ENCODE measurements at places on chromosomes 5 and 9.

DNA sequence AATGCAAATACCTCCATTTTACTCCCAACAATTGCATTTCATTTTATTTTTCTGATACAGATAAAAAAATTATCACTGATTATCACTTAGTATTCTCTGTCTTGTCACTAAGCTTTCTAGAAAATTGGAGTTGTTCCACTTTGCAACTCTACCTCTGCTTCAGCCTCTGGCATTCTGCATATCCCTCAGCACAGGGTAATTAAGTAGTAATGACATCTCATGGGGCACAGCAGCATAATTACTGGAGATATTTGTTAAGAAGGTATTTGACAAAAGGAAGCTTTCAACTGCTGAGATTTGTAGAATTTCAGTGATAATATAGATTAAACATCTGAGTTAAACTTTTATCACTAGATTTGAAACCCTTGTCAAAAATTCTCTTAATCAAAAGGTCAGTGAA lies 446.2 kb downstream of the HTR1A start:
- no peaks in the 10 kb centered on the region for H3K36me3 ChIP-seq
- DNase-seq = no peak
- H3K27ac ChIP-seq = no peak overlapping the region

GRCh38 chr5:61575103-61575502 lies 243.0 kb downstream of the ZSWIM6 start:
- H3K4me1 ChIP-seq = no peaks in the 10 kb centered on the region
- DNase-seq = no peak
- H3K27me3 ChIP-seq = no peaks in the 10 kb centered on the region
- no peak overlapping the region for H3K27ac ChIP-seq

DNA sequence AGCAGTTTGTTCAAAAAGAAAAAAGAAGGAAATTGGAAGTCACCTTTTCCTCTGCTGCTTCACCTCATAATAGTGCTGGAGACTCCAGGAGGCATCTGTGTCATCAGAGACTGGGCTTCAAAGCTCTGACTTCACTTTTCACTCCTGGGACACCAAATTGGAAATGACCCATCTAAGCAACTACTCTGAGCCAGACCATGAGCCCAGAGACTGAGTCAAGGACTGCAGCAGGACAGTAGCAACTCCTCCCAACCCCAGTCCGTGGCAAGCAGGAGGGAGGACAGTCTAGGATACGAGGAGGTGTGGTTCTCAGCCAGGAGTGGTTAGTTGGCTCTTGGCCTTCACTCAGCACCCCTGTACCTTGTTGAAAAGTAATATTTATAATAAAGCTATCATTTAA lies 131.5 kb downstream of the INSYN2B start:
- H3K4me1 ChIP-seq = no peaks in the 10 kb centered on the region
- no peak overlapping the region for H3K27ac ChIP-seq
- H3K36me3 ChIP-seq = peaks cover 15% of the 10 kb centered on the region
- DNase-seq = no peak
- H3K4me3 ChIP-seq = no peak overlapping the region

- H3K4me3 ChIP-seq = no peak overlapping the region
- DNase-seq = no peak
- H3K27me3 ChIP-seq = no peaks in the 10 kb centered on the region
- H3K36me3 ChIP-seq = no peaks in the 10 kb centered on the region
- H3K4me1 ChIP-seq = no peaks in the 10 kb centered on the region
These were observed 227.8 kb downstream of the PAPPA start for GRCh38 chr9:116381350-116381749.
